Activated naive CD8-positive, alpha-beta T cell treated with anti-CD3 and anti-CD28 coated beads for 36 hours (primary cell): ENCODE measurements at places on chromosomes 1 and 21. TPM values are rescaled to one million over a fixed set of nuclear protein-coding genes. Genes with fewer than 3 reads are reported as not detected.
A peak's percentile ranks its signal among the peaks of the same experiment; 100 is the strongest.

DNA sequence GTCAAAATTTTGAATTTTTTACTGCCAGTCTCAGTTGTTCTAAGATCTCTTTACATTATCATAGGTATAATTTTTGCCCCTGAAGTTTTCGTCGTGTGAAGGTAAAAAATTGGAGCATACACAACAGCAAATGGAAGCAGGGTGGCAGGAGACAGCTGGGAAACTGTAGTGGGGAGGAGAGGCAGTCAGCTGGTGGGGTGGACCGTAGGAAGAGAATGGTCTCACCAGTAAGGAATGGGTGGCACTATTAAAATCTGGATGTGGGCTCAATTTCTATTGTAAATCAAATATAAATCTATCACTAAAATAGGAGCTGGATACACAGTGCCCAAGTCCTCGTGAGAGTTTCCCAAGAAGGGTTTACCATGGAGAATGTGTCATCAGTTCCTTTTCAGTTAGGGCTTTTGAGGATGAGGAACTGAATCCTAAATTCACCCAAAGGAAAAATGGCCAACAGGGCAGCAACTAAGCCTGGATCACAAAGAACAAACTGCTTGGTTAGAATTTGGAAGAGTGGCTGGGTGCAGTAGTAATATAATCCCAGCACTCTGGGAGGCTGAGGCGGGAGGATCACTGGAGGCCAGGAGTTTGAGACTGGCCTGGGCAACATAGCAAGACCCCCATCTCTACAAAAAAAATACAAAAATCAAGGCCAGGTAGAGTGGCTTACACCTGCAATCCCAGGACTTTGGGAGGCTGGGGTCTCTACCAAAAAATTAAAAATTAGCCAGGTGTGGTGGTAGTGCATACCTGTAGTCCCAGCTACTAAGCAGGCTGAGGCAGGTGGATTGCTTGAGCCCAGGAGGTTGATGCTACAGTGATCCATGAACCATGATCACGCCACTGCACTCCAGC is 10.5 kb upstream of the IRF2BP2 start:
- peaks cover 19% of the 10 kb centered on the region for H3K4me1 ChIP-seq
- no peak overlapping the region for H3K4me3 ChIP-seq
- H3K27me3 ChIP-seq: peaks cover 3% of the 10 kb centered on the region
- H3K36me3 ChIP-seq: no peaks in the 10 kb centered on the region

- peaks cover 3% of the 10 kb centered on the region for H3K27me3 ChIP-seq
- peaks cover 29% of the 10 kb centered on the region for H3K4me1 ChIP-seq
- DNase-seq: no peak
- peak overlapping the region; percentile 98 for H3K4me3 ChIP-seq
- no peak overlapping the region for H3K27ac ChIP-seq
These were observed 2.8 kb downstream of the SMG5 start for GRCh38 chr1:156279837-156280236.

- peak overlapping the region; percentile 76 for H3K27ac ChIP-seq
- peaks cover 57% of the 10 kb centered on the region for H3K4me1 ChIP-seq
- H3K36me3 ChIP-seq: peaks cover 3% of the 10 kb centered on the region
- no peaks in the 10 kb centered on the region for H3K27me3 ChIP-seq
These were observed 22.9 kb downstream of the S1PR1 start for GRCh38 chr1:101259744-101260148.

DNA sequence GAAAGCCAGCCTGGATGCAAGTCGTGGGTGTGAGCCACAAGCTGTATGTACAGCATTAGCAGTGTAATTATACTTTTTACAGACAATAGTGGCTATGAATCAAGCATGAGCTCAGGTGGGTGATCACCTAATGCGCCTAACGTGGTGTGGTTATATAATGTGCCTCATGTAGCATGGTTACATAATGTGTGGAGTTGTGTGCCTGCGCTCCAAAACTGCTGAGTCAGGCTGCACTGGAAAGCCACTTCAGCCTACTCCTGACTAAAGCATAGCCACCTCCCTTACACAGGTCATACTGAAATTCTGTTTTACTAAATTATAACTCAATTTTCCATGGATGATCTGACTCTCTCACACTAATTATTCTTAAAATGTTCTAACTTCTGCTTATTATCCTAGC is 69.8 kb downstream of the KCNT2 start:
- DNase-seq: peak; percentile 1
- H3K27me3 ChIP-seq: no peaks in the 10 kb centered on the region
- H3K27ac ChIP-seq: no peak overlapping the region
- H3K4me3 ChIP-seq: no peak overlapping the region
- no peaks in the 10 kb centered on the region for H3K36me3 ChIP-seq

GRCh38 chr1:3019007-3019515 is 2.2 kb upstream of the ACTRT2 start:
- DNase-seq: no peak
- no peaks in the 10 kb centered on the region for H3K4me1 ChIP-seq
- H3K36me3 ChIP-seq: no peaks in the 10 kb centered on the region
- no peak overlapping the region for H3K27ac ChIP-seq
- peaks cover 1% of the 10 kb centered on the region for H3K27me3 ChIP-seq

GRCh38 chr1:155077346-155077745 is 1.3 kb upstream of the EFNA3 start:
- H3K4me3 ChIP-seq: no peak overlapping the region
- no peak overlapping the region for H3K27ac ChIP-seq
- DNase-seq: no peak
- no peaks in the 10 kb centered on the region for H3K36me3 ChIP-seq
- H3K27me3 ChIP-seq: peaks cover 31% of the 10 kb centered on the region
- H3K4me1 ChIP-seq: peaks cover 21% of the 10 kb centered on the region

The SPRR2E gene
- total RNA-seq: not detected

DNA sequence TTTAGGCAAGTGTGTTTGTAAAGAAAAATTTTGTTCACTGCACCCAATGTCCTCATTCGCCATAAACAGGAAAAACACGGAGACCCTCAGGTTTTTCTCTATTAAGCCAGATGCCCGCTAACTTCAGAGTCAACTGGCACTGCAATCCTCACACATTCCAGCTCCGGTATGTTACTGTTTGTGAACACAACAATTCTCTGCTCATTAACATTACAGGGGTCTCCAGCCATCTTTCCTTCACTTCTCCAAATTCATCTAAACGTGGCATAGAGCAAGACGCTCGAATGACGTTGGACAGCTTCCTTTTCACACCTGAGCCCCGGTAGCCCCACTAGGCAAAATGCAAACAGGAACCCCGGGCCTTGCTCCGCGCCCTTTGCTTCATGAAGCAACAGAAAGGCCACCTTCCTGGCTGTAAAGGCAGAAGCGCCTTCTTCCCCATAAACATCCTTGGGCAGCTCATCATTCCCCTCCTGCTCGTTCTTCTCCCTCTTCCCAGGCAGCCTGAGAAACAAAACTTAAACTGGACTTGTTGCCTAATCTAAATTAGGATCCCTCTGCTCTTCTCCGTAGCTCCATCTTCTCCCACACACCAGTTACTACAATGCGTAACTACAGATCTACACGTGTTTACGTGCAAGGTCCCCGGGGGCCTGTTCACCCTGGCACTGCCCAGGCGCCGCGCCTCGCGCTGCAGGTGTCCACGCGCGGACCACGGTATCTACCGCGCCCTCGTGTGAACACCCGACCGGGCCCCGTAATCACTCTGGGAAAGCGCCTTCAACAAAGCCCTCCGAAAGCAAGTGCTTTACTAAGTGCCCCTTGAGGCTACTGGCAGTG is 1.2 kb downstream of the LBR start:
- H3K27ac ChIP-seq: peak overlapping the region; percentile 87
- H3K36me3 ChIP-seq: peaks cover 18% of the 10 kb centered on the region
- H3K27me3 ChIP-seq: no peaks in the 10 kb centered on the region
- peak; percentile 30 for DNase-seq

The INSRR gene
- 0.20 TPM for total RNA-seq

- H3K27ac ChIP-seq: no peak overlapping the region
- H3K4me1 ChIP-seq: no peaks in the 10 kb centered on the region
- no peak overlapping the region for H3K4me3 ChIP-seq
- DNase-seq: no peak
- no peaks in the 10 kb centered on the region for H3K27me3 ChIP-seq
These were observed 243.6 kb downstream of the SIPA1L2 start for GRCh38 chr1:232386294-232386693.

The GREM2 gene
- not detected for total RNA-seq

GRCh38 chr1:66137235-66137634 is 344.5 kb downstream of the PDE4B start:
- no peak overlapping the region for H3K4me3 ChIP-seq
- H3K27ac ChIP-seq: no peak overlapping the region
- no peak for DNase-seq
- H3K36me3 ChIP-seq: no peaks in the 10 kb centered on the region
- peaks cover 5% of the 10 kb centered on the region for H3K4me1 ChIP-seq
- no peaks in the 10 kb centered on the region for H3K27me3 ChIP-seq

DNA sequence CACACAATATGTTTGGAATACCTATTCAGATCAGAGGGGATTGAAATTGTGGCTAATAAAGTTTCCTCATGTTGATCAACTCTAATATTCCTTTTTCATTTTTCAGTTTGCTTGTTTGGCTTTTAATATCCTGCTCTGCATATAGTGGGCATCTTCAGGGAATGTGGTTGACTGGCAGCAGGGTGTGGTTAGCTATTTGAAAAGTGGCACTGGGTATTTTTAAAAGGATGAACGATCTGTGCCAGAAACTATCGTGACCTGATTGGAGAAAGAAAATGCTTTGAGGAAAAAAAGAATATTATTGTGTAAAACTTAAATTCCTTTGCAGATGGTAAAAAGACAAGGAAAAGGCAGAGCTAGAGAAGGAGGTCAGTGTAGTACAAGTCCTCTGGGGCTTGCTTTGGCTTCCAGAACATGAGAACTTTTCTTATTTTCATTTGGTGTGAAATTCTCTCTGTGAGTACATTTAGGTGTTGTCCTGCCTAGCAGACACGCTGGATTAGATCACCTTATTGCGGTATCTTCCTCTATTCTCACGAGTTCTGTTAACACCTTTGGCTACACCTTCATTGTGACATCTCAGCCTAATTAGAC is 329.7 kb upstream of the SNX7 start:
- H3K27me3 ChIP-seq: no peaks in the 10 kb centered on the region
- no peak for DNase-seq
- H3K27ac ChIP-seq: no peak overlapping the region
- H3K4me1 ChIP-seq: no peaks in the 10 kb centered on the region

DNA sequence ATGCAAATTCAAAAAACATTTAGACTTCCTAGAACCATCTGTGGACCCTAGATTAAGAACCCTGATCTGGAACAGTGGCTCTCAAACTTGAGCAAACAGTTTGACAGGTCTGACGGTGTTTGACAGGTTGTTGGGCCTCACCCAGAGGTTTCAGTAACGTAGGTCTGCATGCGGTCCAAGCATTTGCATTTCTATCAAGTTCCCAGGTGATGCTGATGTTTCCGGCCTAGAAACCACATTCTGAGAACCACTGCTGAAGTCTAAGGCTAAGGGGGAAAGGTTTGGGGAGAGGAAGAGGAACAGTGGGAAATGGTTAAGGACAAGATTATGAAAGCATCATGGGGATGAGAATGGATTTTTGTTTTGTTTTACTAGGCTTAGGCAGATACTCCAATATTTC is 48.6 kb downstream of the MDM4 start:
- no peak overlapping the region for H3K4me3 ChIP-seq
- peaks cover 45% of the 10 kb centered on the region for H3K4me1 ChIP-seq
- H3K36me3 ChIP-seq: peaks cover 22% of the 10 kb centered on the region
- peak; percentile 23 for DNase-seq

DNA sequence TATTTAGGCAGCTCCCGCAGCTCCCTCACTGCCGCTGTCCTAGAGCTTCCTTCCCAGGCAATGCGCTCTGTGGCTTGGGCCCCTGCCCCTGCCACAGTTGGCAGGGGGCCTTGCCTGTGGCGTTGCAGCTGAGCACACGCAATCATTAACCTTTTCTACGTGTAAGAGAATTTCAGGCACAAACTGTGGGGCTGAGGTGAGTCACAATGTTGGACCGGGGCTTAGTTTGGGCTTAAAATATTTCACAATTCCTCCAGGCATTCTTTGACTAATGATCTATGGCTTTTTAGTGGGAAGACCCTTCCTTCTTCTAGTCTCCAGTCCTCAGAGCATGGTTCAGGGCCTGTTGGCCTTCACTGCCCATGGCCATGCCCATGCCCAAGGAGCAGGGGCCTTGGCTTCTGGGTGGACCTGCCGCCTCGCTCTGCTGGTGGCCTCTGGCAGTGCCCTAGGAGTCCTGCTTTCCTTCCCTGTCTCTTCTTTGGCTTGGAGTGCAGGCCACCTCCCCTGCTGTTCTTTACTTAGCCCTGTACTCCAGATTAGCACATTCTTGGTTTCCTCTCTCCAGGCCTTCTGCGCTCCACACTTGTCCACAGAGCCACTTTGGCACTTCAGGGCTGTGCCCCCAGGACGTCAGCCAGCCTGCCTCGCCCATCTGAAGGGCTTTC is 39.2 kb downstream of the MAPKAPK2 start:
- H3K4me3 ChIP-seq: no peak overlapping the region
- no peaks in the 10 kb centered on the region for H3K27me3 ChIP-seq
- H3K36me3 ChIP-seq: peaks cover 1% of the 10 kb centered on the region
- DNase-seq: no peak
- peaks cover 51% of the 10 kb centered on the region for H3K4me1 ChIP-seq

DNA sequence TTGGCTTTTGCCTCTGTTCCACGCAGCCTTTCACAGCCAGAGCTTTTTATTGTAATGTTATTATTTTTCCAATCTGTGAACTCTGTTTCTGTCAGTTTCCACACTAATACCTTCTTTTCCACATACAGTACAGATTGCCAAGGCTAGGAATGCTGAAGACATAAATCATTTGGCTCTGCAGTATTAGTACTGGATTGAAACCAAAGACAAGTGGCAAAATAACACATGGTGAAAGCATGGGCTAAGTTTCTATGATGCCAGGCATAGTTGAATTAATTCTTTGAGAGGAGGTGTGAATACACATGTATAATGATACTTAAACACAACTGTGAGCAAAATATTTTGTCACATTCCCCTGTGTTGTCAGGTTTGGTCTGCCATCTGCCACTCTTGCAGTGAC is 73.5 kb downstream of the TMEM200B start:
- peaks cover 7% of the 10 kb centered on the region for H3K36me3 ChIP-seq
- H3K4me3 ChIP-seq: no peak overlapping the region
- no peaks in the 10 kb centered on the region for H3K27me3 ChIP-seq
- DNase-seq: no peak
- no peak overlapping the region for H3K27ac ChIP-seq

GRCh38 chr1:2592672-2593071 is 6.1 kb downstream of the PRXL2B start:
- no peaks in the 10 kb centered on the region for H3K27me3 ChIP-seq
- DNase-seq: no peak
- peak overlapping the region; percentile 47 for H3K4me3 ChIP-seq
- peaks cover 1% of the 10 kb centered on the region for H3K4me1 ChIP-seq
- peaks cover 1% of the 10 kb centered on the region for H3K36me3 ChIP-seq

The ITLN1 gene
- not detected for total RNA-seq
